ENCODE measurements at places on chromosomes 12 and 14.

DNA sequence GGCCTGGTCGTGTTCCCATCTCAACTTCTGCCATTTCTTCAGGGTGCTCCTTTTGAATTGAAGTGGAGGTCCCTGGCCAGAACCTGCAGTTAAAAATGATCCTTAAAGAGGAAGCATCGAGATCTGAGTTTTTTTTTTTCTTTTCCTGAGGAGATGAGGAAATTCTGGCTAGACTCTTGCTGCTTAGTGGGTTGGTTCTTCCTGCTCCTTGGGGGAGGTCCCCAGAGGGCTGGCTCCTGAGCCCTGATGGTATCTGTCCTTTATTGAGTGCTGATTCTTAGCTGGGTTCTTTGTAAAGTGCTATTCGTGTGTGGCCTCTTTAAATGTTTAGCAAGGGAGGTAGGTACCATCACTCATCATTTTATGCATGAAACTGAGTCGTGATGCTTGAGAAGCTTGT lies 11.7 kb downstream of the PELI2 start:
- DNase-seq: peak; percentile 38

DNA sequence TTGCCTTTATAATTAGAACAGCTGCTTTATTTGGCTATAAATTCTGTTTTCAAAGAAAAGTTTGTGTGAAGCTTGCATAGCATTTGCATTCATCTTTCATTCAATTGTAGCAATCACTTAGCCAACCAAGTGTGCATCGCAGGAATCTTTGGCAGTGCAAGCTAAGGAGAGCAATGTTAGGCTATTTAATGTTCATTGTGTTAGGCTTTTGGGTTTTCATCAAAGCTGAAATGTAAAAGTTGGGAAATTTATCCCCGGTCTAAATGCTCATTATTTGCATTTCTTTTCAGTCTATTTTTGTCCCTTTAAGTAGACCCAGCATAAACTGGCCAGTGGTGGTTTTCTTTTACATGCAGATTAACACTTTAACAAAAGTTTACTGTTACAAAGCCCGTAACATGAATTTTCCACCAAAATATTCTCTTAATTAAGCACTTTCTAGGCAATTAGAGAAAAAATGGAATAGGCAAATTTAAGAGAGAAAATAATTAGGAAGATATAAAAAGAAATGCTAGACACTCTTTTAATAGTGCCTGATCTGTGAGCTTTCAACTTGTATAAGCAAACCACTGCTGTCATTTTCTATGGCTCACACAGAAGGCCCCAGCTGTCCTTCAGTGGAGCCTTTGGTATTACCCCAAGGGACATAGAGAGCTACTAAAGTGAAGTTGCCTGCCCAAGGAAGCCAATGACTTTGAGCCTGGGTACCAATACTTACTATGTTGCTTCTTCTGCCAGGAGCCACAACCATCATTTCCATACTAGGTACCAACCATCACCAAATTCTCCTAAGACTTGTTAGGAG lies 898.9 kb upstream of the SEL1L start:
- DNase-seq: no peak

DNA sequence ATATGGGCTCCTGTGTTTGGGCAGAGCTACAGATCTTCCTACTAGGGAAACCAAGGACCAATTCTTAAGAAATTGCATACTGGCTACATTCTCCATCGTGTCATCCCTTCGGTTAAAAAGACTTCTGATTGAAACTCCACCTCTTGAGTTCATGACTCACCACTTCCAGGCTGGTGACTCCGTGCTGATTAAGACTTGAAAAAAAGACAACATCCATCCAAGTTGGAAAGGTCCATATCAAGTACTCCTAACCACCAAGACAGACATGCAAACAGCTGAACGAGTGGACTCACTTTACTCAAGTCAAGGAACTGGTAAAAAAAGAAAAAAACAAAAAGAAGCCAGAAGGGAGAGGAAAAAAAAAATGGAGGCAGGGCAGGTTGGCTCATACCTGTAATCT lies 63.4 kb downstream of the APOBEC1 start:
- no peak for DNase-seq

GRCh38 chr12:76206677-76207072 lies 122.2 kb upstream of the NAP1L1 start:
- DNase-seq: no peak

- no peak for DNase-seq
Measured at GRCh38 chr12:115384391-115384790, 700.4 kb upstream of the TBX3 start.

- DNase-seq: no peak
Measured at GRCh38 chr14:92646952-92647796, 101.3 kb downstream of the LGMN start.

GRCh38 chr12:2551412-2551900 lies 243.3 kb upstream of the FKBP4 start:
- DNase-seq: no peak

DNA sequence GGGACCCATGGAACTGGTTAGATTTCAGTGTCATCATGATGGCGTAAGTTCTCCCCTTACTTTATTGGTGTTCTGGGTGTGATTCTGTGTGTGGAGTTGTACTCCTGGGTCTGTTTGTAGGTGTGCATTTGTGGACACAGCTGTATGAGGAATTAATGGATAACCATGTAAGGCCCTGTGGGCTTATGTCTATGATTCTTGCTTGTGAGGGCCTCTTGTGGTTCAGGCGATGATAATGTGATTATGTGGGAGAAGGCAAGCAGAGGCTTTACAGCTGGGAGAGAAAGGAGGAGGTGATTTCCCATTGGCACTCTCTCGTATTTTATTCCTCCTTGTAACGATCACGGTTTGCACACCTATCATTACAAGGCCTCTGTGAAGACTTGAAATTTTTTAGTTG lies 96.1 kb downstream of the SCN8A start:
- no peak for DNase-seq

DNA sequence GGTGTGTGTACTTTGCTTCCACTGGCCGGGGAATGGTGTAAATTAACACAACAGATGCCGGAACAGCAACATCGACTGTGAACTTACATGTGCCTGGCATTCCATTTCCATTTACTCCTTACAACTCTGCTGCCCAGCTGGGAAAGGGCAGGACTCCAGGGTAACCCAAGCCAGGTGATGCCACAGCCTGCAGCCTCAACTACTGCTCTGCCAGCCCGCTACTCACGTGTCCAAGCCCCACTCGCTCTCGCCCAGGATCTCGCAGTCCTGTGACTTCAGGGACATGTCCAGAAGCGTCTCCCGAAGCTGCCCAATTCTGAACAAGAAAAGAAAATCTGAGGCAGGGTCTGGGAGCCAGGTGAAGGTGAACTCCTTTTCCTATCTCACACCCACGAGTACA lies 10.7 kb downstream of the ABCD4 start:
- no peak for DNase-seq

DNA sequence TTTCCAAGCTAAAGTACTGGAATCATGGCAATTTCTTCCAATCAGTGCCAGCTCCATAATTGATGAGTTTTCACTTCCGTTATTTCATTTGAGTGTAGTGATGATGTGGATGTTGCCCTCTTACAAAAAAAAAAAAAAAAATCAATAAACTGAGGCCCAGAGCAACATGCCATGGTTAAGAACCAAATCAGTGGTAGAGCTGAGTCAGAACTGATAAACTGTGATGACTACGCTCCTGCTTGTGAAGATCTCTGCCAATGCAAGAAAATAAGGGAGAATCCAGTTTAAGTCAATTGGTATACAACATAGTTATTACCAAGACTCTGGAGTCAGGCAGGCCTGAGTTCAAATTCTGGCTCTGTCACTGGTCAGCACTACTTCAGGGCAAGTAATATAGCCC lies 102.7 kb downstream of the GPR135 start:
- no peak for DNase-seq

- no peak for DNase-seq
Measured at GRCh38 chr12:40559865-40560264, 132.4 kb upstream of the CNTN1 start.

- no peak for DNase-seq
Measured at GRCh38 chr12:6968426-6968825, 2.0 kb downstream of the PHB2 start.

DNA sequence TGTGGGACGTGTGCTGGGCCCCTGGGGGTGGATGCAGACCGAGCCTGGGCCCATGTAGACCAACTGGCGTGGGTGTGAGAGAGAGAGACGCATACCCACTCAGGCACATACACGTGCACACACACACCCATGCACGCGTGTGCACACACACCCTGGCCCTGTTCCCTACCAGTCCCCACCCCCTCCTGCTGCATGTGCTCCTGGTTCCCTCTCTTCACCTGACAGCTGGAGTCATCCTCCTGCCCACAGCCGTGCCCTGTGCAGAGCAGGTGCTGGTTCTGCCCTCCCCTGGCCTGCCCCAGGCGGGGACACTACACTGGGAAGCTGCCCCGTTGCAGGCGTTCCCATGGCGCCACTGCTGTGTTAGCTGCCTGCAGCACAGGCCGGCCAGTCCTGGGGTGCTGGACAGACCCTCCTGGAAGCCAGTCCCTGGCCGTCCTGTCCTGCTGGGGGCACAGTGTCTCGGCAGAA lies 18.5 kb downstream of the PACS2 start:
- DNase-seq: no peak

- no peak for DNase-seq
Measured at GRCh38 chr14:62988967-62989366, 56.3 kb downstream of the KCNH5 start.

DNA sequence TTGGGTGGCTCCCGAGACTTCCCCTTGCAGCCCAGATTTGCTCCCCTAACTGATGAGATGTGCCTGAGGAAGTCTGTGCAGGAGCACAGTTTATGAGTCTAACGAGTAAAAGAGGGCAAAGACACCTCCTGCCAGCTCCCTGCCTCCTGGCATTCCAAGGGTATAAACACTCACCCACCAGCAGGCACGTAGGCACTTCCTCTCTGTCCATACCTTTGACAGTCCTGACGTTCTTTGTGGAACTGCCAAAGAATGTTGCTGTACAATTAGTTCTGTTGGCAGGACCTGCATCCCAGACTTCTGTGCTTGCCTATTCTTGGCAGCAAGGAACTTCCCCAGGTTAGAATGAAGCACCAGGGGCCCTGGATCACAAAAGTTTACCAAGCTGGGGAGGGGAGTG lies 889.3 kb downstream of the BCL11B start:
- no peak for DNase-seq

DNA sequence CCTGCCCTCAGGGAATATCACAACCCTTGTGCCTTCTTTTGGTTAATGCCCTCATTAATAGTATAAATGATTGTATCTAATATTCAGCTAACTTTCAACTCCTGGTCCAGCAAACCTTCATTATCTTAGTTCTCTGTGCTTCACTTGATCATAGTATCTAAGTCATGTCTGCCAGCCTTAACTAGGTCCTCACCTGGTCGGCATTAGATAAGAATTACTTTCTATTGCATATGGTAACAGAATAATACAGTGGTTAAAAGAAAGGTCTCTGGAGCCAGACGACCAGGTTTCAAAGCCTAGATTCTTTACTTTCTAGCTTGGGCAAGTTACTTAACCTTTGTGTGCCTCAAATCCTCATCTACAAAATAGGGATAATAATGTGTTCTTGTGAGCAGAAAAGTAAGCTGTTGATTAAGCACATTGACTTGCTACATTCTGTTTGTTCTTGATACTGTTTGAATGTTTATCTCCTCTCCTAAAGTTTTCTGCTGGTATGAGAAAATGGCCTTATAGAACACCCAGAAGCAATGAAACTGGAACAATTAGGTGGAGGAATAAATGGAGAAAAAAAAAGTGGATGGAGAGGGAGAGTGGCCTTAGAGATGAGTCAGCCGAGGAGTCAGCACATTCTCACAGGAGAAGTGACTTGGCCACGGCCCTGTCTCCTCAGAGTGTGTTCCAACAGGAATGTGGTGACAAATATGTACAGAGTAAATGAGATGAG lies 176.1 kb downstream of the SLC25A21 start:
- no peak for DNase-seq

DNA sequence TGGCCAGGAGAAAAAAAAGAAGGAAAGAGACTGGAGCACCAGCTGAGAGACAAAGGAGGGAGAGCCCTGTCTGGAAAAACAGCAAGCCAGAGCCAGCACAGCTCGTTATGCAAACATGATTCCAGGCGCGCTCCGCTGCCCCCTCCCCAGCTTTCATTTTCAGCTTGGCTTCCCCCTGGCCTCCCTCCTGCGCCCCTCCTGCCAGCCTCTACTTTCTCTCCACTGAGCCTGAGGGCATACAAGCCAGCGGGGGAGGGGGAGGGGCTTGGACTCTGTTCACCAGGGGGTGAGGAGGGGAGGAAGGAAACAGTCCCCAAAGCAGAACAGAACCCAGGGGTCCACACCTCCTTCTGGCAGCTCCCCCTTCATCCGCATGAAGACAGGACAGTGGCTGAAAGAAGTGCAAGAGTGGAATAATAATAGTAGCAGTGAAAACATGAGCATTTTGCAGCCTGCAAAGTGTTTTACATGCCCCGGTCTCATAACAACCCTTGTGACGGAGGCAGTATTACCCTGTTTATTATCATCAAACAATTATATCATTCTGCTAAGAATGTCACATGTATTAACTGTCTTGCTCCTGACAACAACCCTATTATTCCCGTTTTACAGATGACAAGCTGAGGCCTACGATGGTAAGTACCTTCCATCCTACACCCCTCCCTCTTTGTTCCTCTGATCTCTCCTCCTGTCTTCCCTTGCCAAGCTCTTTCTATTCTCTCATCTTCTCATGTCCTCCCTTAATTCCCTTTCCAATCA lies 24.2 kb downstream of the SMUG1 start:
- DNase-seq: peak; percentile 52

- DNase-seq: no peak
Measured at GRCh38 chr12:56229082-56229481, 769 bp upstream of the SLC39A5 start.

DNA sequence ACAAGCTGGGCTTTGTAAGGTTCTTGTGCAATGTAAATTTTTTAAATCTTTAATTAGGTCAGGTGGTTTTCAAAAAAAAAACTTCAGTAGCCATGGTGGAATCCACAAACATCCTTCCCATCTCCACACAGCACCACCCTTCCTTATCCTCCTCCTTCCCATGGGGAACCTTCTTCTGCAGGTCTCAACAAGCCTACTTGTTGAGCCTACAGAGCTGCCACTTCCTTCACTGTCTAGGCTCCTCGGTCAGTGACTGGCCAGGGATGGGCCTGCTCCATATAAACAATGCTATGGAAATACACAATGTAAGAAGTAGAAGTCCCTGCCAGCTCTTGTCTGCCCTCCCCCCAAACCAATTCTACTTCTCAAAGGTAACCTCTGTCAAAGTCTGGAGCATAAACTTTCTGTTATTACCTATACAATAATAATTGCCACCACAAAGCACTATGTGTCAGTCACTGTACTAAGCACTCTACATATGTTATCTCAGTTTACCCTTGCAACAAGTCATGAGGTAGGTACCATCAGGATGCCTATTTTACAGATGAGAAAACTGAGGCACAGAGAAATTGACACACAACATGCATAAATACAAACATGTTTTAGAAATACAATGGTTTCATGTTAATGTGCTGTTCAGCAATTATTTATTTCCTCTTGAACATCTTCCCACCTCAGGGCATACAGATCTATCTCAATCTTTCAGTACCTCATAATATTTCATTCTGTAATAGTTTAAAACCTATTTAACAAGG lies 17.4 kb downstream of the LIMA1 start:
- DNase-seq: no peak

DNA sequence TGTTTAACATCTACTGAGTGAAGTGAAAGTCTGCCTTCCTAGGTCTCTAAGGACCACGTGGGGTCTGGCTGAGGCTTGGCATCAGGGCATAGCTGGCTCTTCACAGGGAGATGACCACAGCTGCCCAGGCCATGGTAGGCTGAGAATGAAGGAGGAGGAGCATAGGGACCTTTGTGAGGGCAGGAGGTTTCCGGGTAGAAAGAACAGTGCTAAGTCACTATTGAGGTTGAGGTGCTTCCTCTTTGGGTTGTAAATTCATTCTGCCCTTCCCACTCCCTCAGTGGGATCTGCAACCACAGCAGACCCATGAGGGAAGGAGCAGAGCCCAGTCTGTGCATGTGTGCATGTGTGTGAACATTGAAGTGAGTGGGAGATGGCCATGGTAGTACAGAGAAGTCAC lies 909.6 kb downstream of the VRK1 start:
- no peak for DNase-seq

Data from GM23338 (cell line).